Effector memory CD4-positive, alpha-beta T cell (primary cell): ENCODE measurements at places on chromosomes 12 and 14.
A peak's percentile ranks its signal among the peaks of the same experiment; 100 is the strongest.

GRCh38 chr12:67742461-67742860 lies 93.9 kb downstream of the DYRK2 start:
- no peaks in the 10 kb centered on the region for H3K27me3 ChIP-seq
- no peak for DNase-seq
- H3K4me3 ChIP-seq, result no peak overlapping the region
- no peak overlapping the region for H3K27ac ChIP-seq
- no peaks in the 10 kb centered on the region for H3K4me1 ChIP-seq
- no peaks in the 10 kb centered on the region for H3K36me3 ChIP-seq

DNA sequence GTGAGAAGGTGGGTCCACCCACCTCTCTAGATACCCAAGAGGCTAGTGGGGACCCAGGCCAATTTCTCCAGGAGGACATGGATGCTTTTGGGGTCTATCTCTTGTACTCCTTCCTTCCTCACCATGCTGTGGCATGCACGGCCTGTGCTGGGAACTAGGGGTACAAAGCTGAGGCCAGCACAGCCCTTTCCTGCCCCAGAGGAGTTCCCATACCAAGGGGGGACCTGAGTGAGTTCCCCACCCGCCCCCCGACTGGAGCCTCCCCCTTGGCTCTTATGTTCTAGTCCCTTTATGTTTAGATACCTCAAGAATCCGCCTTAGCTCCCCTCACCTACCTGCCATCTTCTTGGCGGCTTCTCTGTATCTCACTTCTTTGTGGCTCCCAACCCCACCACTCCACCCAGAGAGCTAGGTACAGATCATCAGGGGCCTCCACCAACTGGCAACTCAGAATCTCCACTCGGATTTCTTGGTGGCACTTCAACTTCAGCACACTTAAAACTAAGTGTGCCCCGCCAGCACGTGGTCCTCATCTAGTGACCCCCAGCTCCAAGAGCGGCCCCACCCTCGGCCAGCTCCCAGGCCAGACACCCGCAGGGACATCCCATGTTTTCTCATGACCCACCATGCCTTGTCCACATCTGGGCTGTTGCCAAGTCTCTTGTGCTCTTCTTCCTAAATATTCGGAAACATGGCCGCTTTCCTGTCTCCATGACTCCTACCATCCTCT lies 115.2 kb upstream of the RTL1 start:
- H3K27me3 ChIP-seq, result no peaks in the 10 kb centered on the region
- DNase-seq, result no peak
- no peak overlapping the region for H3K27ac ChIP-seq
- no peak overlapping the region for H3K4me3 ChIP-seq

DNA sequence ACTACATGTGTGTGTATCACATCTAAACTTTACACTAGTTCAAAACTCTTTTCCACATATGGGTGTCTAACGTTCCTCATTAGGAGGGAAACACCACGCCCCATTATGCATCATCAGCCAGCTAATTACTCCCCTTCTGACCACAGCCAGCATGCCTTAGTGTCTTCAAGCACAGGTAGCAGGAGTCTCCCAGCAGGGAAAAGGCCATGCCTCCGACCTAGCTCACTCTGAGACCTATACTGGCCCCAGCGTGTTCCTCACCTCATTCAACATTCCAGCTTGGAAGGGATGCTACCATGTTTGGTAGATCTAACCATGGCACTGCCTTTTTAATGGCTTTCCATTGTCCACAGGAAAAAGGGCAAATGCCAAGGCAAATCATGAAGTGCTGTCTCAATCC lies 66.1 kb upstream of the PRB2 start:
- H3K36me3 ChIP-seq, result no peaks in the 10 kb centered on the region
- no peaks in the 10 kb centered on the region for H3K27me3 ChIP-seq
- DNase-seq, result no peak
- H3K4me3 ChIP-seq, result no peak overlapping the region

DNA sequence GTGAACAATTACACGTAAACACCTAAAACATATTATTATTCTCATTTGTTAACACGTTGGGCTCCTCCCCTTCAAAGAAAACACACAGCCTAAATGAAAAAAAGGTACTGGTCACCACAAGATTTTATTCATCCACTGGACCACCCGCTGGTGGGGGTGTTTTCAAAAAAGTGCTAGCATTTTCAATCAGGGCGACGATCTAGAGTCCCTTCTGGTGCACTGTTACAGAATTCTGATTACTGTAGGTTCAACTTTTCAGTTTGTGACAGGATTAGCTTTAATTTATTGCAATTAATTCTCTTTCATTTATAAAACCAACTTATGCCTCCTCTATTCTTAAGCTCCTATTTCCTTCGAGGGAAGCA lies 443 bp downstream of the MAGOHB start:
- peaks cover 16% of the 10 kb centered on the region for H3K36me3 ChIP-seq
- H3K4me3 ChIP-seq, result peak overlapping the region; percentile 98
- no peaks in the 10 kb centered on the region for H3K27me3 ChIP-seq
- H3K27ac ChIP-seq, result peak overlapping the region; percentile 92

DNA sequence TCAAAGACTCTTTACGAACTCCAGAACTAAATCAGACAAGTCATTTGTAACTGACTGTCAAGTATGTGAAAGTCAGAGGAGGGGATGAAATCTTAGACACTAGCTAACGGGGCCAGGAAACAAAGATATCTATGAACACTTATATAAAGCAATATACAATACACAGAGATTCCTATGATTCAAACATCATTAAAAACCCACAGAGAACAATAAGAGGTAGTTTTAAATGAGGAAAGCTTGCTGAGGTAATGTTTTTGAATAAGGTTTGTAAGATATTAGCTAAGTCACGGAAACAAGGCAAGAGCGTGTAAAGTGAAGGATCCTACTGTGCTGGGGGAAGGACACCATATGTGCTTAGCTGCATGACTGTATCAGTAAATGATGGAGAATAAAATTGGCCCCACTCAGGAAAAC lies 36.7 kb downstream of the SAV1 start:
- no peaks in the 10 kb centered on the region for H3K36me3 ChIP-seq
- DNase-seq, result no peak
- H3K4me3 ChIP-seq, result no peak overlapping the region
- no peak overlapping the region for H3K27ac ChIP-seq
- H3K4me1 ChIP-seq, result no peaks in the 10 kb centered on the region
